ENCODE measurements at places on chromosomes 6 and 20.
A peak's percentile ranks its signal among the peaks of the same experiment; 100 is the strongest.

DNA sequence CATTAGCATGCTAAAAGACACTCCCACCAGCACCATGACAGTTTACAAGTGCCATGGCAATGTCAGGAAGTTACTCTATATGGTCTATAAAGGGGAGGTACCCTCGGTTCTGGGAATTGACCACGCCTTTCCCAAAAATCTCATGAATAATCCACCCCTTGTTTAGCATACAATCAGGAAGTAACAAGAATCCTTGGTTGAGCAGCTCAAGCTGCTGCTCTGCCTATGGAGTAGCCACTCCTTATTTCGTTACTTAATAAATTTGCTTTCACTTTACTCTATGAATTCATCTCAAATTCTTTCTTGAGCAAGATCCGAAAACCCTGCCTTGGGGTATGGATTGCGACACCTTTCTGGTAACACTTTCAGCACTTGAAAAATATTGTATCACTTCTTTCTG, 243.0 kb downstream of the BMP2 start:
- no peak for DNase-seq

DNA sequence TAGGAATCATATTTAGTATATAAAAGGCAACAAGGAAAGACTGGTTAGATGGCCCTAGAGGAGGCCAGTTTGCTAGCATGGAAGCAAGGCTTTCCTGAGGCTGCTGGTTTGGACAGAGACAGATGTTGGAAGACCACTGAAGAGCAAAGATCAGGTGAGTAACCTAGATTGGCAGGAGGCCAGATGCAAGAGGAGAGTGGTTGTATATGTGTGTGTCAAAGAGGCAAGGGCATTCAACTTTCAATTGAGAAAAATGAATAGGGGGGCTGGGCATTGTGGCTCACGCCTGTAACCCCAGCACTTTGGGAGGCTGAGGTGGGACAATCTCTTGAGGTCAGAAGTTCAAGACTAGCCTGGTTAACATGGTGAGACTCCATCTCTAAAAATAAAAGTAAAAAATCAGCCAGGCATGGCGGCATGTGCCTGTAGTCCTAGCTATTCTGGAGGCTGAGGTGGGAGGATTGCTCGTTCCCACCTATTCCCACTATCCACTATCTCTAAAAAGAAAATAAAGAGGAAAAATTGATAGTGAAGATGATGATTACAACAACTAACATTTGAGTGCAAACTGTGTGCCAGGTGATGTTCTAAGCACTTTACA, 79.8 kb downstream of the PRDM1 start:
- no peak for DNase-seq

- DNase-seq: peak; percentile 66
Measured at GRCh38 chr6:145736661-145737144, 1.4 kb upstream of the EPM2A start.

- DNase-seq: no peak
Measured at GRCh38 chr20:21411725-21412124, 14.4 kb upstream of the NKX2-4 start.

DNA sequence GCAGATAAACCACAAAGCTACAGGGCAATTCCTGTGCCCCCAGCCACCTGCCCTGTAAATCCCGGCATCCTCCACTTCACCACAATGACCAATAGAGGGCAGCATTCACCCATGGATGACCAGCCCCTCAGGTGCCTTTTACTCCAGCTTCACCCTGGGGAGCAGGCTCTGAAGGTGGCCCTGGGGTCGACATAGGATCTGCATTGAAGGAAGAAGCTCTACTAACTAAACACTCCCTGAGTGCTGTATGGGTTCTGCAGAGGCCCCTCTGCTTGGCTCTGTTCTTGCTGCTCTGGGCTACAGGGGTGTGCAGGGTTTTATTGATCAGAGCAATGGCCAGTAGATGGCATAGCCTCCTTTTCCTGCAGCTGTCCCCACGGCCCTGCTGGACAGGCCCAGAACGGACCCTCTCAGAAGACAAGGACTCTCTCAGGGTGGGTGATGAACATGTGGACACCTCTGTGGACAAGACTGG, 20.3 kb downstream of the CST4 start:
- peak; percentile 82 for DNase-seq

- no peak for DNase-seq
Measured at GRCh38 chr20:33835615-33836172, 24.5 kb downstream of the CHMP4B start.

GRCh38 chr6:66478705-66479104, 771.7 kb upstream of the EYS start:
- no peak for DNase-seq

DNA sequence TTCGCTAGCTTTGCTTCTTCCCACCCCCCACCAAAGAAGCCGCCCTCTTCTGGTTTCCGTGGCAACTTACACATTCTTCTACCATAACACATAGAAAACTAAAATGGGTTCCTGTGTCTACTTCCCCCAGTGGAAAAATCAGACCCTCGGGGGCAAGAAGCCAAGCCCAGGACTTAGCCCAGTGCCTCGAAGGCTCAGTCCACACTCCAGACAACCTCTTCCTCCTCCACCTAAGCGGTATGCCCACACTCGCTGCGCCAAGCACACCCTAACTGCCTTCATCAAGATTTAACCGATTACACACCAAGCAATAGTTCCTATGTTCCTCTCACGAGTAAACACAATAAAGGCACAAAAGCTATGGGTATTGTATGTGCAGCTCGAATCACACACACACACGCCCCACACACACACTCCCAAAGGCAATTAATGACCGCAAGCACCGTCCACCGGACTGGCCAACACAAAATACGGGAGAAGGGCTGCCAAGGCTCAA, 537 bp downstream of the PPIL4 start:
- DNase-seq: peak; percentile 80

DNA sequence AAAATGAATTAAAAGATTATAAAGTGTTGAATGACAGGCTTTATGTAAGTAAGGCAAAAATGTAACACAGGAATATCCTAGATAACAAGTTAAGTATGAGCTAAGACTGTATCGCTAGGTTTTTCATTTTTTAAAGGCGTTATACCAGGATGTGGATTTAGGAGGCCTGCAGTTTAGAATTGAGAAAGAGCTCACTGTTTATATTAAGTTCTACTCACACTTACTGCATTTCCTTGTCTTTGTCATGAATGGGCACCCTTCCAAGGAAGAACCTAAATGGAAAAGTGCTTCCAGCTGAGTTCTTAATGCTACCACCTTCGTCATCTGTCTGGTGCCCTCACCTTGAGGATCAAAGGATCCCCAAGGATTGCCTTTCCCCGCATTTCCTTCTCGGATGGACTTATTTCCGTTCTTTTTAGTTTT, 148.7 kb downstream of the SOX4 start:
- no peak for DNase-seq

DNA sequence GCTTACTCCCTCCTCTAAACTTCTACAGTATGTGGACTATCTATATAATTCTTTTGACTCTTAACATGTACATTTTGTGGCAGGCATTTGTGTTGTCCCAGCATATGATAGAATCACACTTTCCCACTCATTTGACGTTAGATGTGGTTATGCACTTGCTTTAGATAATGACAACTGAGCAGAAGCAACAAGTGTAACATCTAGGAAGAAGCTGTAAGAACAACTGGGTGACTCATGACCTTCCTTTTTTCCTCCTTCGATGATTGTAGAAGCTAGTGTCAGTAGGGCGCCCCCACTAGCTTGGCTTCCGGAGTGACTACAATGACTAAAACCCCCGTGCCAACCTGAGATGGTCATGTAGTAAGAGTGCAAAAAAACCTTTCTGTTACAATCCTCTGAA, 74.6 kb upstream of the CEP85L start:
- no peak for DNase-seq

- DNase-seq: no peak
Measured at GRCh38 chr20:12318043-12318442, 400.4 kb downstream of the BTBD3 start.

DNA sequence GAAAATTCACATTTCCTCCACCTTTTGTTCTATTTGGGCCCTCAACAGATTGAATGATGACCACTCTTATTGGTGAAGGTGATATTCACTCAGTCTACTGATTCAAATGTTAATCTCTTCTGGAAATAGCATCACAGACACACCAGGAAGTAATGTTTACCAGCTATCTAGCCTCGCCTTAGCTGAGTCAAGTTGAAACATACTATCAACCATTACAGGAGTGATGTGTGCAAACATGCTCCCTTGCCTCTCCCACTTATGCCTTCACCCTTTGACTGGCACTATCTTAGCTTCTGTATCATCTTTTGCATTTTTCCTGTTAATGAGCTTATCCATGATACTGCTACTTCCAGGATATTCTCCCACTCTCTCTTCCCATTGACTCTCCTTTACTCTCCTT, 191.9 kb downstream of the CENPW start:
- no peak for DNase-seq
